Effector CD4-positive, alpha-beta T cell (primary cell): ENCODE measurements at places on chromosomes 5 and 9.

- no peak for DNase-seq
Measured at GRCh38 chr5:145968970-145969713, 32.8 kb downstream of the SH3RF2 start.

DNA sequence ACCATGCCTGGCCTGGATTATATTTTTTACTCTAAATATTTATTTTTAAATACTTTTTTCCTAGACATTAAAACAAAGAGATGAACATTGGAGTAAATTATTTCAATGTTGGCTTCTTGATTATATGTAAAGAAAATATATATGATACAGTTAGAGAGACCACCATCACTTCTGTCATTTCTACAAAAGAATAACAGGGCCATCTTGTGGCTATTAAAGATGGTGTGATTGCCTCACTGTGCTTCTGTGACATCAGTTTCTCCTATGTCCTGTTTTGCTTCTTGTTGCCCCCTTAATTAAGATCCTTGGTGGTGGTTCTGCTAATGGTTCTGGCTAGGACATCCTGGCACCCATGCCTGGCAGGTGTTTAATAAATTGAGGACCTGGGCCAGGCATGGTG lies 32.9 kb downstream of the NDFIP1 start:
- DNase-seq = no peak

DNA sequence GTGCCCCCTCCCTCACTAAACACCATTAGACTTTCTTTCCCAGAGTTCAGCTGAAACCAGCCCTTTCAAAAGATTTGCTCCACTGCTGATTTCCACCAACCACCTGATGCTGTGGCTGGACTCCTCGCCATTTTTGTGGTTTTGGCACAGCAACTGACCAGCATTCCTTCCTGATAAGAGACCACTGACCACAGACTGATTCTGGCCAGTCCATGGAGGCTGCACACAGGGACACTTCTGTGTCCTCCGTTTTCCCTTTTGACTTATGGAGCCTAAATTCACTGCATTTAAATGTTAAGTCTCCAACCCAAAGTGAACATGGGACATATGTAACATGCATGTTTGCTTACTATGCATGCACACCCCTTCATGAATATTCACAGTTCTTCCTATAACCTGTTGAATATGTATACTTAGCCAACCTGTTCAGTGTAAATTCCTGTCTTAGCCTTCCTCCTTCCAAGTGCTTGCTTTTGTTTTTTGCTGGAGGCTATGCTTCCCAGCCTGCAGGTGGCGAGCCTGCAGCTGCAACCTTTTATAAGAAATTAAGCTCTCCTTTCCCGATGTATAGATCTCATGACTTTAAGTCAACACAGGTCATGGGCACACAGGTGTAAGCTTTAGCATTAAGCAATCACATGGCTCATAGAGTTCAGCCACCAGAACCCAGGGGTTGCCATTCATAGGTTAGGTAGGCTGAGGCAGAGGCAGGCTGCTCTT lies 78.7 kb downstream of the ACTL7B start:
- DNase-seq = no peak

GRCh38 chr5:132459983-132460838 lies 30.4 kb downstream of the IRF1 start:
- DNase-seq = no peak

- DNase-seq = no peak
Measured at GRCh38 chr9:22119522-22120158, 110.5 kb upstream of the CDKN2B start.

GRCh38 chr5:145941448-145942130 lies 5.2 kb downstream of the SH3RF2 start:
- no peak for DNase-seq

- no peak for DNase-seq
Measured at GRCh38 chr5:155936520-155937406, 390.2 kb upstream of the SGCD start.

- no peak for DNase-seq
Measured at GRCh38 chr9:129673602-129674001, 8.2 kb downstream of the PRRX2 start.

DNA sequence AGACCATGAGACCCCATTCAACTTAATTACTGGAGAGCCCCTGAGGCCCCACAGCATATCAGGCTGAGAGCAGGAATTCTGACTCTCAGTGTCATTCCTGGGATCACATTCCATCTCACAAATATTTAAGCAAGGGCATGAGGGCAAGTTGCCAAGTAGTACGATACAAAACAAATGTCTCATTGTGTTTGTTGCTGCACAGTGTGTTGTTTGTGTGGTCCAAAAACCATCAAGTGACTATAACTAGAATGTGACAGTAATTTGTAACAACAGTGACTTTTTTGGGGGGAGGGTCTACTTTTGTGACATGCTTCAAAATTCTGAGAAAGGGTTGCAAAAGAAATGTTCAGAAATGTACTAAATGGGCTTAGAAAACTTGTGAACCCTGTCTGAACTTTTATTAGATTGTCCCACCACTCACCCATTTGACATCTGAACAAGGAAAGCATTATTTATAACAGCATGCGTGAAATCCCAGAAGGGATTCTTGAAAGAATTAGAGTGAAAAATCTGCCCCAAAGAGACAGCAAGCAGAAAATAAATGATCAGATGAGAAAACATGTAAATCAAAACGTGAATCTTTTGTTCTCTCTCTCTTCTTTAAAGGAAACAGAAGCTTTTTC lies 347.0 kb downstream of the NTRK2 start:
- DNase-seq = no peak

DNA sequence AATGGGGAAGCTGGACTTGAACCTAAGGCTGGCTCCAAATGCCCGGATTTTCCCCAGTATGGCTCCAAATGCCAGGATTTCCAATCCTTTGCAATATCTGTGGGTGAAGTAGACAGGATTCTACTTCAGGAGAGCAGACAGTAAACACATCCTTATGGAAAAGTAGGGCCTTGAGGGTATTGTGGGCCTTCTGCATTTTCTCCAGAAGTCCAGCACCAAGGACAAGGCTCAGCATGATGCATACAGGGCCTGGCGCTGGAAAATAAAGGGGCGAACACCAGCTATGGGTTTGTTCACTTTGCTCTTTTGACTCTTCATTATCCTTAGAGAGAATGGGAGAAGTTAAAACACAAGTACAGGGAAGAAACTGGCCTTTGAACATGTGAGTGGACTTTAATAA lies 347.5 kb downstream of the SEMA5A start:
- DNase-seq = no peak

DNA sequence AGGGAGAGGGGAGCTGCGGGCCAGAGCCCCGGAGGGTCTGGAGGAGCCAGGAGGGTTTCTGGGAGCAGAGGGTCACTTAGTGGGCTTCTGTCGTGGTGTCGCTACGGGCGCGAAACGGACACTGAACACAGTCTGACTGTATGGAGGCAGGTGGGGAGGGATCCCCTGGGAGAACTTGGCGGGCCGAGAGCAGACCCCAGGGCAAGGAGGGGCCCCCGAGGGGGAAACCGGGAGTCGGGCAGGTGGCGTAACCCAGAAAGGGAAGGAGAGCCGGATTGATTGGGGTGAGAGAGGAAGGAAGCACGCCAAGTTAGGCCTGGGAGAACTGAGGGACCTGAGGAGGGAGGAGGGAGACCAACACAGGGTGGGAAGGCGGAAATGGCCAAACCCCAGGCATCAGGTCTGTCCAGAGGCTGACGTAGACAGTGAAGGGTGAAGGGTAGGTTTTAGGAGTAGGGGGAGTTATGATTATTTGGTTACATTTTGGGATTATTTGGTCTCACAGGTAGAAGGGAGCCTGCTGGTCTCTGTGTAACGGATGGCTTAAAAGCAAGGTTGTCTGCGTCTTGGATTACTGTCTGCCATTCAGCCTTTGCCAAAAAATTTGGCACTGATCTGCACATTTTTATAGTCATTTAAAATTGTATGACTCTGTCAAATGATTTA lies 3.3 kb upstream of the MSMP start:
- DNase-seq = no peak

DNA sequence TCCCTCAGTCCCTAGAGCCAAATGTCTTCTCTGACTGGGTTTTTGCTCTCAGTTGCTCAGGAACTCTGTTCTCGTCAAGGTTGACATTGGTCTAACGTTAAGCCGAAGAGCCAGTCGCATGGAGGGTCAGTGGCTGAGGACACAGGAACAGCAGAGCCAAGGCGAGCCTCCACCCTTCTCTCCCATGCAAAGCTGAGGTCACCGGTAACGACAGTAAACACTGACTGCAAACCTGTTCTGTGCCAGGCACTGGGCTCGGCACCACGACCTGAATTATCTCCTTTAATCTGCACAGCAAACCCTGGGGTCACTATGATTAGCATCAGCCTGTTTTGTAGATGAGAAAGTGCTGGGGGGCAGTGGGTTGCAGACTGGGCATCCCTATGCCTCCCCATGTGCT lies 171.0 kb downstream of the COL23A1 start:
- DNase-seq = no peak

DNA sequence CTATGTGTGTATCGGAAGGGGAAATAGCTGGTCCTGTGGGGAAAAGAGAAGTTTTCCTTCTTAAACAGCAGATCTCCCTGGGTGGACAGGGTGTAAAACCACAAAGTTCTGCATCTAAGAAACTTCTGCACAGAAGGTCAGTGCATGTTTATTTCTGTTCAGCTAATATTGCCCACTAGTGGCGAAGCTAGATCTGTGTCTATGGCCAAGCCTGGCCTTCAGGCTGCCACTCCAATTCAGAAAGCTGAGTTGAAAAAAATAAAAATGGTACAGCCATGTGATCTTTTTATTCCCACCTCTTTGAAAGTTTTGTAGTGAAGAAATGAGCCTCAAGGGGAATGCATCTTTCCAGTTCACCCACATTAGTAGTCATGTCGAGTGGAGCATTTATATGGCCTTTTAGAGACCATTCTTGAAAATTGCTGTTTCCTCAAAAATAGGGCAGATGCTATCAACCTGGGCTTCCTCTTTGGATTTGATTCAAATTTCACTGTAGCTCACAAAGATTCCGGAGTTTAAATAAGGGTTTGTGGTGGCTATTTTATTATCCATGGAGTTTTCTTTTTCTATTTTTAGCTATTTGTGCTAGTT lies 488.0 kb downstream of the PRELID2 start:
- DNase-seq = no peak

DNA sequence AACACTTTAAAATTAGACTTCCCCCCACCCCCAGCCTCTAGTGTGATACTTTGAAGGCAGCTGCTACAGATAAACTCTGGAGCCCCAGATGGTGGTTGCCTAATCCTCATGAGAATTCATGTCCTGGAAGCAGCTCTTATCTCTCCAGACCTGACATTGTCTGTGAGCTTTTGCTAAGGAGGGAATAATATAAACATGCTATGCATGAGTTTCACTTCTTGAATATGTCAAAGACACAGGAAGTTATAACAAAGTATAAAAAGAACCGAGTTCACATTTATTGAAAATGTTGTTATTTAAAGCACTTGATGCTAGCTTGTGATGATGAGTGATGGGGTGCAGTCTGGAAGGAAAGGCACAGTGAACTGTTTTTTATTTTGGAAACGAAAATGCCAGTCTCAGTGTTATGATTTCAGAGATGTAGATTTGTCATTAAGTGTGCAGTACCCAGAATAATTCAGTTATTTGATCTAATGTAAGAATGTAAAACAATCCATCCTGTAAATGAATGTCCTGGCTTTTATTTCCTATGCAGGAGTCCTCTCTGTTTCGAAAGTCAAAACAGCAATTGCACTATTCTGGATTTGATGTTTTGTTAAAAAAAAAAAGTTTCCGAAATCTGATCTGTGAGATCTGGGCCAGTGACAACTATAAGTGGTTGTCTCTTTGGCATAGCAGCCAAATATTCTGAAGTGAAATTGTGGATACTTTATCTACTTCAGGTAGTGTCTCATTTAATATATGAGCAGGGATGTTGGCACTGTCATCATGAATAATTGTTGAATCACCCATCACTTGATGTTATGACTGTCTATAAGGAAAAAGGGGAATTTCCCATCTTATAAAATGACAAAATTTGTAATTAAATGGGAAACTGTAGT lies 77.0 kb downstream of the ZCCHC7 start:
- no peak for DNase-seq

GRCh38 chr9:136684339-136684738 lies 2.9 kb downstream of the AGPAT2 start:
- no peak for DNase-seq

GRCh38 chr9:135304886-135305285 lies 174.7 kb upstream of the PPP1R26 start:
- DNase-seq = no peak

DNA sequence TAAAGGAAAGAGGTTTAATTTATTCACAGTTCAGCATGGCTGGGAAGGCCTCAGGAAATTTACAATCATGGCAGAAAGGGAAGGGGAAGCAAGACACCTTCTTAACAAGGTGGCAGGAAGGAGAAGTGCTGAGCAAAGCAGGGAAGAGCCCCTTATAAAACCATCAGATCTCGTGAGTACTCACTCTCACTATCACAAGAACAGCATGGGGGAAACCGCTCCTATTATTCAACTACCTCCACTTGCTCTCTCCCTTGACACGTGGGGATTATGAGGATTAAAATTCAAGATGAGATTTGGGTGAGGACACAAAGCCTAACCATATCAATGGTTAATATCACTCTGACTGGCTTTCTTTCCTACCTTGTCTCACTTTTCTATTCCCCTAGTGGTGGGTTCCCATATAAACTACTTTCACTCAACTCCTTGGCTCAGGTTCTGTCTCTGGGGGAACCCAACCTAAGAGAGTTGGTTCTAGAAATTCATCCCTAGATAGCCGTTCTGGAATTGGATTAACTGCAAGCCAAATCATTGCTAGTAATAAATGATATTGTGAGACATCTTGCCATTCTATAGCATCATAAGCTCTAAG lies 749.8 kb upstream of the GRAMD2B start:
- no peak for DNase-seq

DNA sequence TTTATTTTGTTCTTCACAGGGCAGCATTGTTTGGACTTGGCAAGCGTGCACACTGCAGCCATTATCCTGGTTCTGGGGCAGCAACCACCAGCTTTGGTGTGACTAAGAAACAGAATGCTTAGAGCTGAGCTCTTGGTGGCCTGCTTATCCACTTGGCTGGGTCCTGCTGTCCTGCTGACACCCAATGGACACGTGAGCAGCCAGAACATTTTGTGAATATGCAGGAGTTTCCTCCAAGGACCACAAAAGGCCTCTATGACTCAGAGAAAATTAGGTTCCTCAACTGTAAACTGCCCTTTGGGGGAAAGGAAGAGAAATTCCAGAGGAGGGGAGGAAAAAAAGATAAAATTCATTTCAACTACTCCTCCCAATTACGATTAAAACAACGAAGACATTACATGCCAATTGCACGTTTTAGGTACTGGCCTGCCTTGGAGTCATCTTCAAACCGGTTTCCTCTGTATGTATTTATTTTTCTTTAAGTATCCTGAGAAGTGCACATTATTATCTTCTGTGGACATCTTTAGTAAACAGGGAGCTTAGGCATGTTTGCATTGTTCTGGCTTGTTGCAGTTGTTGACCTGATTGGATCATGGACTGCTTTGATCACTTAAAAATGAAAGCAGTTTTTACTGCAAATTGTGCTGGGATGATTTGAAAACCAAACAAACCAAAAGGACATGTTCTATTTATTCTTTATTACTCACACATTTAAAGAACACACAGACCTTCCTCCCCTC lies 82.3 kb upstream of the TLE4 start:
- no peak for DNase-seq

GRCh38 chr5:1821862-1822261 lies 20.7 kb downstream of the NDUFS6 start:
- no peak for DNase-seq

GRCh38 chr5:50967563-50968355 lies 301.3 kb downstream of the PARP8 start:
- no peak for DNase-seq

GRCh38 chr9:18893491-18893890 lies 139.5 kb downstream of the SAXO1 start:
- DNase-seq = no peak
